A172 (cell line): ENCODE measurements at places on chromosomes 7 and 10. TPM values are rescaled to one million over a fixed set of nuclear protein-coding genes. Genes with fewer than 3 reads are reported as not detected.

The HMX3 gene
- not detected in 2 replicates for total RNA-seq

The ZNF365 gene
- 10.8 and 11.0 TPM in 2 replicates for total RNA-seq

The CYREN gene
- total RNA-seq: 42.3 and 60.4 TPM in 2 replicates

DNA sequence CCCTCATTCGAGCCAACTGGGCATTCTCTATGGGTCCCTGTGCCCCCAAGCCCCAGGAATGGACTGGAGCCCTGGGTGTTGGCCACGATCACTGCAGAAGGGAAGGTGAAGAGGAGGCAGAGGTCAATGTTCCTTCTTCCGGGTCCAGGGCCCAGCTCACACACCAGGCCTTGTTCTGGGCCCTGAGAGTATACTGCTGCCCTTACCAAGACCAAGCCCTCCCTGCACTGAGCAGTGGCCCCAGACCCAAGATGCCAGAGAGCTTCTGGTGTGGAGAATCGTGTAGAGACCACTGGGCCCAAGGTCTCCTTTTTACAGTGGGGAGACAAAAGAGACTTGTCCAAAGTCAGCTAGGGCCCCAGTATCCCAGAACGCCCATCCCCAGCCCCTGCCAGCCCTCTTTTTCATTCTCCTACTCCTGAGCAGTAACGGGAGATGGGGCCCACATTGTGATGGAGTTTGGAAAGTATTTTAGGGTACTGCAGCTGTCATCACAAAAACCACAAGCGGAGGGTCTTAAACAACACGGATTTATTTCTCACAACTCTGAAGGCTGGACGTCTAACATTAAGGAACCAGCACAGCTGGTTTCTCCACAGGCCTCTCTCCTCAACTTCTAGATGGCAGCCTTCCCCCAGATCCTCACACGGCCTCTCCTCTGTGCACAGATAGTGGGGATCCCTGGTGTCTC lies 79.4 kb downstream of the PDGFA start:
- DNase-seq: no peak

DNA sequence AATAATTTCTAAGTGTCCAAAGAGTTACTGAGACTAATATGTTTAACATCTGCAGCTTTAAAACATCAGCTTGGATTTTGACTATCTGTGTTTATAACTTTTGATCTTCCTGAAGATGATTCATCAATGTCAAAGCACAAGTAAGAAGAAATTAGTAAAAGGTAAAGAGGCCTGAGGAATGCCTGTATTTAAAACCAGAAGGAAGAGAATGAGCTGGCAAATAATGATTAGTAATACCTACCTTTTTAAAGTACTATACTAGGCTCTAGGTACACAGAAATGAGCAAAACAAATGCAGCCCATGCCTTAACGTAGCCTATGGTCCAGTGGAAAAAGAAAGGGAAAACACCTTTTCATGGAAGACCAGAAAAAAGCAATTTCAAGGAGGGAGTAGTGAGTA lies 158.0 kb downstream of the KCND2 start:
- DNase-seq: no peak
